Mucosa of descending colon (tissue), 3 donors: ENCODE measurements at places on chromosomes 4 and X.

DNA sequence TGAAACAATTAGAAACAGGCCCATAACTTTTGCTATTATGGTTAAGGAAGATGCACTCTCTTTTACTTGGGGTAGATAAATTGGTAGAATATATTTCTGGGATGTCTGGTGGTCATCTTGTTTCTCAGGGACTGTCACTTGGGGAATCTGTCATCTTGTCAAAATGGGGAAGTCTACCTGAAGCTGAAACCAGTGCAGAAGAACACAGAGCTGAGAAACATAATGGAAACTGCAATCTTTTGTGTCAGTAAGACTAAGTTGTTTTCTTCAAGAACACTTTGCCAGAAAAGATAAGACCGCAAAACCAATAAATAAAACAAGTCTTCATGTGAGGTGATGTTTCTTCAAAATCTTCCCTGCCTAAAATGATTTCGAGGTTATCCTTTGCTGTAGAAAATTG is 92.0 kb downstream of the NAA11 start:
- no peak for DNase-seq

- DNase-seq, result no peak
Observed at GRCh38 chr4:136097676-136098075, 1434.6 kb downstream of the PCDH18 start.

DNA sequence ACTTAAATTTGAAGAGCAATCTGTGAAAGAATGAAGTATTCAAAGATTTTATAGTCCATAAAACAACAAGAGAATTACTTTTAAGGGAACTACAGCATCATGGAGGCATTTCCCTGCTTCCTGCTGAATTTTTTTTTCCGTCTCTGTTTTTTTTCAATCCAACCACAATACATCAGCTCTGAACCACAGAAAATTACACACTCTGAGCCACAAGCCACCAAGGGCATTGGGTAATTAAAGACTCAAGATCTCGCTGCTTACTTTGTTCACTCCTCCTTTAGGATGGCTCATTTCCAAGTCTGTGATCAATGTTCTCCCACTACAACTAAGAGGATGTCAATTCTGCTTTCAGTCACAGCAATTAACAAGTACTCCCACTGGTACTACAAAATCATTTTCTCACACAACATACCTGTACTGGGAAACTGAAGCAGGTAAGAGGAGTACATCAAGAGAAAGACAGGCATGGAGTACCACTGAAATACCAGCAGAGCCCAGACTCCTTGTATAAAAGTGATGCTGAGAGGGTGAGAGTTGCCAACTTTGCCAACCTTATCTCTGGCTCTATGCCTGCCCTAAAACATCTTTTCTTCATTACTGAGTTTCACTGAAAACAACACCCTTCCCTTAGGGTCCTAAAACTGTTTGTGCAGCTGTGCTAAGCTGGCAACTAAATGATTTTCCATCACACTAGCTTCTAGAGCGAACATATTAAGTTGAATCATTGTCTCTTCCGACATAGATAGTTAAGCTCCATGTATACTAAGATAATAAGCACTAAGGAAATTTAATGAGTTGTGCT is 105.8 kb upstream of the MAGEB18 start:
- DNase-seq, result no peak

- no peak for DNase-seq
Observed at GRCh38 chr4:10783351-10783750, 98.8 kb upstream of the CLNK start.

DNA sequence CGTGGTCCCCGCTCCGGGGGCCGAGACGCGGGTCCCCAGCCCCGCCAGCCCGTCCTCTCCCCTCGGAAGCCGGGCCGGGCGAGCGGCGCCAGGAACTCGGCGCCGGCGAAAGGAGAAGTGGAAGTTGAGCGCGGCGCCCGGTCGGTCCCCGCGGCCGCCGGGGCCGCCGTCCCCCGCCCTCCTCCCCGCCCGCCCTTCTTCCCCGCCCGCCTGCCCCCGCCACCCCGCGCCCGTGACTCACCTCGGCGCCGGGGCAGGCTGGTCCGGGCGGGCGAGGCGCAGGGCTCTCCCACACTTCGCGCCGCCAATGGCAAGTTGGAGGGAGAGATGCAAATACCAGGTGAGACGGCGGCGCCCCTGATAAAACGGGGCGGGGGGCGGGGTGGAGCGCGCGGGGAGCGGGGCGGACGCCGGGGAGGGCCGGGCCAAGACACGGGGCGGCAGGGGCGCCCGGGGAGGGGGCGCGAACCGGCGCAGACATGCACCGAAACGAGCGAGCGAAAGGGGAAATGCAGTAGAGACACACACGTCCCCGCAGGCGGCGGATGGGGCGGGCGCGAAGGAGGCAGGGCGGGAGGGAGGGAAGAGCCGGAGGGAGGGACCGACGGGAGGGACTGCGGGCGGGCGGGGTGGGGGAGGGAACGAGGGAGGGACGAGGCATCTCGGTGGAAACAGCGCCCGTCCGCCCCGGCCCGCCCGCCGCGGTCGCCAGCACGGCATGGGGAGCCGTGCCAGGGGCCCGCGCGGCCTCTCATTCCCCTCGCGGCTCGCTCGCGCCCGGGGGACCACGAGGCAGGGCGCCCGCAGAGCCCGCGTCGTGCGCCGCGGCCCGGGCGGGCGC is at the start of gene ELF4:
TSS of gene ELF4 (minus strand) at position 119 of the 841 bp plus-strand sequence. CDS start 29,167 bp downstream, outside the sequence.
- peak; percentile 53 for DNase-seq

DNA sequence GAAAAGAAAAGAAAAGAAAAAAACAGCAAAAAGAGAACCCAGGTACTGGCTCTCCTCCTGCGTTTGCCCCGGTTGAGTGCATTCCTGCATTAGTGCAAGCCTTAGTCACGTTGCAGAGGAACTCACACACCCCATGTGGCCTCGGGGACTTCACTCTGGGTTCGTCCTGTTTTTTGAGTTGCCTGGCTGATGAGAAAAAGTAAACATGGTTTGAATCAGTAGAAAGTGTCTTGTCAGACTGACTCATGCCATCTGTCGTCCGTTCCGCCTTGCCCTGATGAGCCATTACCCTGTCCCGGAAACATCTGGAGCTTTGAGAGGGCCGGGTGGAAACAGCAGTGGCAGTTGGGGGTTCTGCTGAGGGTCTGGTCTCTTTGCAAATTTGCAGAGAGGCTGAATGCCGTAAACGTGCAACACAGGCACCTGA is 16.3 kb downstream of the CD99 start:
- peak; percentile 56 for DNase-seq

DNA sequence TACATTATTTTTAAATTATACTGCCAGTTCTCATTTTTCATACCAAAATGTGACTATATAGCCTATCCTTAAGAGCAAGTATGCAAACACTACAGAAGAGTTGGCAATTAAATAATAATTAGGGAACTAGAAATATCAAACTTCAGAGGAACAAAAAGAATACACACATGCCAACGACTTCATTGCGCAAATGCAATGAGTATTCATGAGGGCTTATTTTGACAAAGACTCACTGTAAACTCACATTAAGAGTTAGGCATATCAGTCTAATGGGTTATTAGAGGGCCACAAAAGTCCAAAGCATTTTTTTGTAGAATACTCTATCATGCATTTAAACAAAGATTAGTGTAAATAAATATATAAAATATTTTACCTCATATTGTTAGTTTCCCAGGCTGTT is 31.6 kb downstream of the SLC10A7 start:
- DNase-seq, result no peak

DNA sequence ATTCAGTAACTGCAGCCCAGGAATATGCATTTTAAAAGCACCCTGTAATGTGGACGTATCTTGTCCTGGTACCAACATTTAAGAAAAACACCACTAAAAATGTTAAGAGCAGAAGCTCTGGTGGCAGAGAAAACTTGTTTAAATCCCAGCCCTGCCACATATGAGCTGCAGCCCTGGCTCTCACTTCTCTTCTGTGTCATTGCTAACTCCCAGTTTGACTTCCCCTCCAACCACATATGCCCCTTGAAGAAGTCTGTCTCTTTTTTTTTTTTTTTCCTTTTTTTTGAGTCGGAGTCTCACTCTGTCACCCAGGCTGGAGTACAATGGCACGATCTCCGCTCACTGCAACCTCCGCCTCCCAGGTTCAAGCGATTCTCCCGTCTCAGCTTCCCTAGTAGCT is 14.8 kb downstream of the LHFPL1 start:
- DNase-seq, result no peak

GRCh38 chrX:153524234-153524633 is 6.8 kb downstream of the ATP2B3 start:
- DNase-seq, result no peak

DNA sequence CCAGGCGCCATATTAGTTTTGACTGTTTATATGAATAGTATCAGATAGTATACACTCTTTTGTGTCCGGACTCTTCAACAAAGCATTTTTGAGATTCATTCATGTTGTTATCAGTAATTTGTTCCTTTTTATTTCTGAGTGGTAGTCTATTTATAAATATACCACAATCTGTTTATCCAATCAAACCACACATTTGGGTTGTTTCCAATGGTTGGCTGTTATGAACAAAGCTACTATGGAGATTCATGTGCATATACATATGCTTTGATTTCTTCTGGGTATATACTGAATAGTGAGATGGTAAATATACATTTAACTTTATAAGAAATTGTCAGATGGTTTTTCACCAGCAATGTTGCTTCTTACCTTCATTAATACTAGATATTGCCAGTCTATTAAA is 36.8 kb upstream of the TAPT1 start:
- no peak for DNase-seq

DNA sequence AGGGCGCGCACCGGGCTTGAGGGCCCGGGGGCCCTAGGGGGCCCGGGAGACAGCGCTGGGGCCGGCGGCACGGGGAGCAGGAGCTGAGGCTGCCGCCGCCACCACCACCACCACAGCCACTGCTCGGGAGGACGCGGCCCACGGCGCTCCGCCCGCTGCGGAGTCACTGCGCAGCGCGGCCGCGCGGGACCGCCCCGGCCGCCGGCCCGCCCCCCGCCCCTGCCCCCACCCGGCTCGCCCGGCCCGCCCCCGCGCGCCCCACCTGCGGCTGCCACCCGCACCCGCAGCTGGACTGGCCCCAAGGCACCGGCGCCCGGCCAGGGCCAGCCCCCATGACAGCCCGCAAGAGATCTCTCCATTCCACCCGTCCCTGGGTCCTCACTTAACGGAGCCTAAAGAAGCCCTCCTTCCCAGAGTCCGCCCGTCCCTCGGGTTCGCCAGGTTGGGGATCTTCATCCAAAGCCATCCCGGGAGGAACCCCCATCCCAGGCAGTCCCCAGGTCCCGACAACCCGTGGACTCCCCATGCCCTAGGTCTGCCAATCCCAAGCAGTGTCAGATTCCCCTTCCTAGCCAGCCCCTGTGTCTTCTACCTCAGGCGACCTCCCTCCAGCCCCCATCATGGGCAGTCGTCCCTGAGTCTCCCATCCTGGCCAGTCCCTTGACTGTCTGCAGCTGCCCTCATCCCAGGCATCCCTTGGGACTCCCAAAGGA is 40.0 kb upstream of the IQSEC2 start:
- no peak for DNase-seq

- no peak for DNase-seq
Observed at GRCh38 chr4:6298035-6298434, 28.4 kb downstream of the WFS1 start.

- peak; percentile 98 for DNase-seq
Observed at GRCh38 chr4:47914220-47914925, at the start of gene NFXL1. NFXL1 (minus strand) TSS chr4:47914583; CDS start chr4:47914203, 380 bp downstream.

GRCh38 chrX:129804806-129805205 is 25.1 kb downstream of the SASH3 start:
- no peak for DNase-seq

DNA sequence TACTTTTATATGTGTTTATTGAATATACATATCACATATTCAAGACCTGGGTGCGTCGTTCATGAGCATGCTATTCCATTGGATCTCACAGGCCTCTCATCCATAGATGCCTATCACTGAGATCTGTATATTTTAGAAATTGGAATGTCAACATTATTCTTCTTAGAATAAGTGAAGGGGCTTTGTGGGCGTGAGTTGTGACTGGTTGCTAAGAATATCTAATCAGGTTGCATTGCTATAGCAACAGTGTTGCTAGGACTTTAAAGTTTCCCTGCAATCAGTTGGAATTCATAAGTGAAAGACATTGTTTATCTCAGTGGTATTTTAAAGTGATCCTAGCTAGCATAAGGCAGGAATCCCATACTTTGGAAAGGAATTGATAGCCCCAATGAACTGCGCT is 36.7 kb upstream of the ANK2 start:
- no peak for DNase-seq
